GM04503 (cell line): ENCODE measurements at places on chromosomes 4 and X.

GRCh38 chr4:41095192-41095872, 119.0 kb downstream of the APBB2 start:
- DNase-seq: no peak

DNA sequence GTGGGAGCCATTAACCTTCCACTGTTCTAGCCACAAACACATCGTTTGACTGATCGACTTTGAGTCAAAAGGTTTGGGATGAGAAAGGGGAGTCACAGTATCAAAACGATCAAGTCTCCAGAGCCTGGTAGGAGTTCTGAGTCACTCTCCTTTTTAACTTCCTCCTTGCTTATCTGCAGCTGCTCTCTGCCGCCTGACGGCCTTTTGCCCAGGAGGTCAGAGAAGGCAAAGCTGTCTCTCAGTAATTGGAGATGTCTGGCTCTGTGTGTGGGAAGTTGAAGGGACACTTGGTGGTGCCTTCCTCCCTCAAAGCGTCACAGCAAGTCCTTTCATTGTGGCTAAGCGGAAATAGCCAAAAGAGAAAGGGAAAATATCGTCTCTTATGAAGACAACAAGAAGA, 63.1 kb downstream of the ANOS1 start:
- no peak for DNase-seq

DNA sequence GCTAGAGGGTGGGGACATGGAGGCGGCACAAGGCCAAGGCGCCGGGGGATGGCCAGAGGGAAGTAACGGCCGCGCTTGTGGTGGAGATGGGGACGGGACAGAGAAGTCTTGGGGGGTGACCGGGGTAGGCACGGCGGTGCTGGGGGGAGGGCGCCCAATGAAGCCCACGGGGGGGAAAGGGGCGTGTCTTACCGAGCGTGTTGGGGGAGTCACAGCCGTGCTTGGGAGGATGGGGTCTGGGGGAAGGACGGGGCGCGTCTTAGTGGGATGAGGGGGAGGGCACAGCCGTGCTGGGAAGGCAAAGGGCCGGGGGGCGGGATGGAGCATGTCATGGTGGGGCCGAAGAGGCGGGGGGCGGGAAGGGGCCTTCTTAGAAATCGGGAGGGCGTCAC, 952 bp downstream of the ARSD start:
- peak; percentile 3 for DNase-seq

- no peak for DNase-seq
Measured at GRCh38 chrX:69387567-69388487, 116.3 kb upstream of the NALF2 start.

- no peak for DNase-seq
Measured at GRCh38 chr4:53601251-53601764, 10.0 kb upstream of the LNX1 start.

GRCh38 chrX:48968377-48968776, 3.3 kb downstream of the KCND1 start:
- no peak for DNase-seq
